ENCODE measurements at places on chromosomes 11 and 22.

GRCh38 chr11:14148653-14149273, 186.2 kb downstream of the SPON1 start:
- H3K27ac ChIP-seq: no peak overlapping the region
- DNase-seq: no peak

GRCh38 chr11:35584321-35584720, 33.9 kb upstream of the FJX1 start:
- DNase-seq: no peak
- no peak overlapping the region for H3K27ac ChIP-seq
- H3K27me3 ChIP-seq: no peaks in the 10 kb centered on the region
- H3K4me1 ChIP-seq: no peaks in the 10 kb centered on the region

GRCh38 chr11:125950696-125951651, 5.1 kb downstream of the VSIG10L2 start:
- H3K4me3 ChIP-seq: no peak overlapping the region
- peak overlapping the region; percentile 61 for H3K27ac ChIP-seq
- DNase-seq: peak; percentile 84
- no peaks in the 10 kb centered on the region for H3K36me3 ChIP-seq

DNA sequence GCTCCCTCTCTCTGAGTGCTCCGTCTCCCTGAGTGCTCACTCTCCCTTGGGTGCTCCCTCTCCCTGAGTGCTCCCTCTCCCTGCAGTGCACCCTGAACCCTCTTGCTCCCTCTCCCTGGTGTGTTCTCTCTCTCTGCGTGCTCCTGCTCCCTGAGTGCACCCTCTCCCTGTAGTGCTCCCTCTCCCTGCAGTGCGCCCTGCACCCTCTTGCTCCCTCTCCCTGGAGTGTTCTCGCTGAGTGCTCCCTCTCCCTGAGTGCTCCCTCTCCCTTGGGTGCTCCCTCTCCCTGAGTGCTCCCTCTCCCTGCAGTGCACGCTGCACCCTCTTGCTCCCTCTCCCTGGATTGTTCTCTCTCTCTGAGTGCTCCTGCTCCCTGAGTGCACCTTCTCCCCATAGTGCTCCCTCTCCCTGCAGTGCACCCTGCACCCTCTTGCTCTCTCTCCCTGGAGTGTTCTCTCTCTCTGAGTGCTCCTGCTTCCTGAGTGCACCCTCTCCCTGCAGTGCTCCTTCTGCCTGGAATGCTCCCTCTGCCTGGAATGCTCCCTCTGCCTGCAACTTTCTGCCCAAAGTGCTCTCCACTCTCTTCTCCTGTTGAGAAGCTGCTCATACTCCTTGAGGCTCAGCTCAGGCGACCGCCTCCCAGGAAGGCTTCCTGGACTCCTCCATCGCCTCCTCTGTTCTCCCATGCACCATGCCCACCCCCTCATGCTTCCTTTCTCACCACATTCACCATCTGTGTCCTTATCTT, 48.4 kb upstream of the WNT7B start:
- H3K36me3 ChIP-seq: no peaks in the 10 kb centered on the region
- H3K27ac ChIP-seq: no peak overlapping the region
- no peak overlapping the region for H3K4me3 ChIP-seq

DNA sequence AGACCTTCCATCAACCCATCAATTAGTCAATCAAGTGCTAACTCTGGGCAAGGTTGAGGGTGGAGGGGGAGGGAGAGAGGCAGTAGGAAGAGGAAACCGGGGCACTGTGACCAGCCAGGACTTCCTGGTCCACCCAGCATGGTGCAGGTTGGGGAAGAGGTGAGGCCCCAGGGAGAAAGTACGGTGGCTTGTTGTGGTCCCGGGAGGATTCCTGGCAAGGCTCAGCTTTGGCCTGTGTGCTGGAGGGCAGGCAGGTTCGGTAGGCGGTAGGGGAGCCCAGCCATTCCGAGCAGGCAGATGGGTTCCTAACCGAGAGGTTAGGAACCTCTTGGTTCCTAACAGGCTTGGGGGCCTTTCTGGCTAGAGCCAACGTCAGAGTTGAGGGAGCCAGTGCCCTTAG, 10.8 kb downstream of the ST14 start:
- H3K4me1 ChIP-seq: no peaks in the 10 kb centered on the region
- no peaks in the 10 kb centered on the region for H3K36me3 ChIP-seq
- H3K27ac ChIP-seq: no peak overlapping the region
- no peak for DNase-seq
- no peaks in the 10 kb centered on the region for H3K27me3 ChIP-seq

DNA sequence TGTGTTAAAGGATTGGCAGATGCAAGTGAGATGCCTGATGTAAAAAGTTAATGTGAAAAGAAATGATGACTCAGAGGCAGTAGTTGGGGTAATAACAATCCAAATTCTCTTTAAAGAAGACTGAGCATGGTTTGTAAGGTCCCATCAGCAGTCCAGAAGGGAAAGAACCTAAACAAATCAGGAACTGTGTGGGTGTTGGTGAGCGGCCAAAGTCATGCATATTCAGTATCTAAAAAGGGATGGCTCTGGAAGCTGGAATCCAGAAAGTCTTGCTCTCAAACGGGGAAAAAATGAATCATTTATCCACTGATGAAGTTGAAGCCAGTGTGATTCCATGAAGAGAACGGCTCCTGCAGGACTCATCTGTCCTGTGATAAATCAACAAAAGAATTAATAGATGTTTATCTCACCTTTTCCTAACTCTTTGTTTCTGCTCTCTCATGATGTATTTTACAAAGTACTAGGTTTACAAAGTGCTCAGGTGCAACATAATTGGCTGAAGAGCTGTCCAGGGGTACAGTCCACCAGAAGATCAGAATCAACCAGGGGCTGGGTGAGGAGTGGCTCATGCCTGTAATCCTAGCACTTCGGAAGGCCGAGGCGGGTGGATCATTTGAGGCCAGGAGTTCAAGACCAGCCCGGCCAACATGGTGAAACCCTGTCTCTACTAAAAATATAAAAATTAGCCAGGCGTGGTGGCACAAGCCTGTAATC, 20.5 kb upstream of the SORL1-AS1 start:
- H3K36me3 ChIP-seq: no peaks in the 10 kb centered on the region
- no peak for DNase-seq
- H3K27ac ChIP-seq: no peak overlapping the region
- H3K4me1 ChIP-seq: no peaks in the 10 kb centered on the region
- no peak overlapping the region for H3K4me3 ChIP-seq

- no peak for DNase-seq
- H3K4me1 ChIP-seq: peaks cover 18% of the 10 kb centered on the region
- H3K27ac ChIP-seq: no peak overlapping the region
- H3K36me3 ChIP-seq: no peaks in the 10 kb centered on the region
- peak overlapping the region; percentile 95 for H3K4me3 ChIP-seq
- H3K27me3 ChIP-seq: no peaks in the 10 kb centered on the region
Measured at GRCh38 chr11:57640068-57640800, 9.5 kb downstream of the YPEL4 start.

DNA sequence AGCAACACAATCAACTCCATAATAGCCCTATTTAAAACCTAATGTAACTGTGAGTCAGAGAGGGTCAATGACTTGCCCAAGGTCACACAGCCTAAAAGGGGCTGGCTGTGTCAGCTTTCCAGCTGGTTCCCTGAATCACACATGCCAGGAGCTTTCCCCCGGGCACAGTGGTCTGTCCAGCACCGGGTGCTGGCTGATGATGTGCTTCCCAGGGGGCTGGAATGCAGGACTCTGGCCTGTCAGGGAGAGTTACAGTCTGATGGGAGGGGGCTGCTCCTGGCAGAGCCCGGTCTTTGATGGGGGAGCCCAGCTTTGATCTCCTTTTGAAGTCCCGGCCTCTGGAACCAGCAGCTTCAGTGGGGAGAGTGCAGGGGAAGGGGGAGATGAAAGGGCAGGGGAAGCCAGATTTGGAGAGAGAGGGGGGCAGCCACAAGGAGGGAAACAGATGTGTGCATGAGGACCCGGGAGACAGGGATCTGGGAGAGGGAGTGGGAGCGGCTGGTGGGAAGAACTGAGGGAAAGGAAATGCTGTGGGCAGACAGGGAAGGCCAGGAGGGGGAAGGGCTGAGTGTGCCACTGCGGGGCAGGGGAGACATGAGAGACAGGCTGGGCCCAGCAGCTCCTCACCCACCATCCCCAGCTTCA, 102.7 kb downstream of the NECTIN1 start:
- H3K4me1 ChIP-seq: no peaks in the 10 kb centered on the region
- H3K4me3 ChIP-seq: no peak overlapping the region
- H3K27ac ChIP-seq: no peak overlapping the region
- H3K27me3 ChIP-seq: no peaks in the 10 kb centered on the region
- no peak for DNase-seq
- no peaks in the 10 kb centered on the region for H3K36me3 ChIP-seq

DNA sequence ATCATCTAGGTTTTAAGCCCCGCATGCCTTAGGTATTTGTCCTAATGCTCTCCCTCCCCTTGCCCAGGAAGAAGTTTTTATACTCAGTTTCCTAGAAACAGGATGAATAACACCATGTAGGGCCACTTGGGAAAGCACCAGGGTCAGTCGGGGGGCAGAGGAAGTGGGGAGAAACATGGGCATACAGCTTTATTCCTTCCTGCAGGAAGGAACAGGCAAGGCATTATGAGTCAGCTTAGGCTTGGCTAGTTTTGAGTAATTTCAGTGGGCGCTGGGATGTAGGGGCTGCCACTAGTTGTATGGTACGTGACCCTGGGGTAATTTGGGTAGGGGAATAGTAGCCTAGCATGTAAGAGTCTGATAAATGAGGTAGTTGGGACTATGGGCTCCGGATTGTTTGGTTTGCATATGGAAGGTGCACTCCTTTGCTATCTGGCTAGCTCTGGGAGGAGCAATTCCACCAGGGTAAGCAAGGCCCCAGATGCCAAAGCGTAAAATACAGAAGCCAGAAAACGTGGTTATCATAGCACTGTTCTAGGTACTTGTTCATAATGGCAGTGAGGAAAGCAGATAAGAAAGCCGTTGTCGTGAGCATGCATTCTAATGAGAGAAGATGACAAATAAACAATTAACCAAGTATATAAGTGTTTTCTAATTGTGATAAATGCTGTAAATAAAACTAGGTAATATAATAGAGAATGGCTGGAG, 24.8 kb downstream of the ACER3 start:
- no peaks in the 10 kb centered on the region for H3K36me3 ChIP-seq
- DNase-seq: no peak
- H3K27ac ChIP-seq: no peak overlapping the region
- no peak overlapping the region for H3K4me3 ChIP-seq
- no peaks in the 10 kb centered on the region for H3K27me3 ChIP-seq
- H3K4me1 ChIP-seq: no peaks in the 10 kb centered on the region

DNA sequence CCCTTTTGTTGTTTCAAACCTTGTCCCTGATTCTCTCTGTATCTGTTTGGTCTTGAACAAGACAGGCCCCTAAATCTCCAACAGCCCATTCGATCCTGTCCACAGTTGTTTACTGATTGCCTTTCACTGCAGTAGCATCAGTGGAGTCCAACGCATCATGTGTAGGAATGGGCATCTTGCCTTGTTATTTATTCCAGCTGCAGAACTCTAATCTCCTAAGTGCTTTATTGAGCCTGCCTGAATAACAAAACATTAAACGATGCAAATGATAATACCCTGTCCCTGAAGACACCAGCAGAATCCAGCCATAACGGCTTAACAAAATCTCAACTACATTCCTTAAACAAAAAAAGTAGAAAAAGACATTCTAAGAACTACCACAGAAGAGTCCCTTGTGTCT, 50.1 kb downstream of the SLC35F2 start:
- H3K4me3 ChIP-seq: no peak overlapping the region
- no peaks in the 10 kb centered on the region for H3K27me3 ChIP-seq
- no peak overlapping the region for H3K27ac ChIP-seq
- H3K4me1 ChIP-seq: peaks cover 2% of the 10 kb centered on the region
- H3K36me3 ChIP-seq: no peaks in the 10 kb centered on the region

DNA sequence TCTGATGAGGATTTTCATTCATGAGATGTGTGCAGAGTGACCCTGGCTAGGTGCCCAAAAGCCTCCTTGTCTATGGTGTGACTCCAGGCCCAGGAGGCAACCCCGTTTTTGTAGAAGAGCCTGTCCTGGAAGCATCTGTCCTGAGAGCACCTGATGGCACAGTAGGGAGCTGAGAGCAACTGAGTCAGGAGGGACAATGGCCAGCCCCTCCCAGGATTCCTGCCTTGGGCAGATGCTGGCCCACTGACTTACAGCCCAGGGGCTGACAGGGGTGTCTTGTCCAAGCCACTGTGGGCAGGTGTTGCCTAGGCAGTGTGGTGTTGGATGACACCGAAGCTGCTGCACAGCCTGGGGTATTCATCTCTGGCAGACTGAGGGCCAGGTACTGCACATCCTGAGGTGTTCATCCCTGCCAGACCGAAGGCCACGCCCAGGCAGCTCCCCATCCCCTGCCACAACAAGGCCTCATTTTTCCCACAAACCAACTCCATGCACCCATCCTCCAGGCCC, 3.2 kb upstream of the RFPL2 start:
- H3K4me3 ChIP-seq: no peak overlapping the region
- H3K27ac ChIP-seq: no peak overlapping the region
- no peak for DNase-seq
- no peaks in the 10 kb centered on the region for H3K27me3 ChIP-seq
- H3K4me1 ChIP-seq: peaks cover 2% of the 10 kb centered on the region
- H3K36me3 ChIP-seq: no peaks in the 10 kb centered on the region

DNA sequence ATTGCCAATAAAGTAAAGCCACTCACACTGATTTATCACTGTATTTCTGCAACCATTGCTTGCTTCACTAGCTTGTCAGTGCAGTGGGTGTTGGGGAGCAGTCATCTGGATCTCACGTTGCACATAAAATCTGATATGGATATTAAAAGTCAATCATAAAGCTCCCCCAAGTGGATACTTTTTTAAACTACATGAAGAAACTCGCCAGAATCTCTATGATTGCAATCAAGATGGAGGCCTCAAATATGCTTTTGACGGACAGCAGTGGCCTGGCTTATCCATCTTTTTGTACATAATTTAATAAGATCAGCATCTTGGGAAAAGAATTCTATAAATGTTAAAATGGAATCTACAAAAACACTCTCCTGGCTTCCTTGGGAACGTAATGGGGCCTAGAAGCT, 137.7 kb downstream of the WT1 start:
- DNase-seq: no peak
- no peaks in the 10 kb centered on the region for H3K27me3 ChIP-seq
- H3K36me3 ChIP-seq: no peaks in the 10 kb centered on the region
- no peak overlapping the region for H3K27ac ChIP-seq
- H3K4me1 ChIP-seq: no peaks in the 10 kb centered on the region
- H3K4me3 ChIP-seq: no peak overlapping the region

- H3K27ac ChIP-seq: no peak overlapping the region
- H3K36me3 ChIP-seq: no peaks in the 10 kb centered on the region
- no peak overlapping the region for H3K4me3 ChIP-seq
- H3K4me1 ChIP-seq: no peaks in the 10 kb centered on the region
Measured at GRCh38 chr11:92986585-92986984, 17.1 kb downstream of the MTNR1B start.

- H3K36me3 ChIP-seq: no peaks in the 10 kb centered on the region
- no peak overlapping the region for H3K27ac ChIP-seq
- DNase-seq: no peak
- H3K4me3 ChIP-seq: no peak overlapping the region
- no peaks in the 10 kb centered on the region for H3K27me3 ChIP-seq
- peaks cover 14% of the 10 kb centered on the region for H3K4me1 ChIP-seq
Measured at GRCh38 chr11:68338051-68338780, 25.8 kb downstream of the LRP5 start.

GRCh38 chr11:67486481-67487195, 3.8 kb downstream of the AIP start:
- no peak overlapping the region for H3K4me3 ChIP-seq
- H3K27ac ChIP-seq: no peak overlapping the region
- H3K36me3 ChIP-seq: no peaks in the 10 kb centered on the region
- DNase-seq: peak; percentile 25

GRCh38 chr11:127042445-127042844, 41.9 kb upstream of the KIRREL3 start:
- no peaks in the 10 kb centered on the region for H3K4me1 ChIP-seq
- no peak overlapping the region for H3K27ac ChIP-seq
- no peak for DNase-seq
- H3K27me3 ChIP-seq: no peaks in the 10 kb centered on the region

All from ovary (tissue), 10 donors.